Immature natural killer cell (primary cell): ENCODE measurements at places on chromosomes 5 and 9. TPM values are rescaled to one million over a fixed set of nuclear protein-coding genes. Genes with fewer than 3 reads are reported as not detected.

The FYB1 gene
- polyA plus RNA-seq = 80.2 TPM

The TRAF1 gene
- polyA plus RNA-seq = 3.4 TPM

The CCL27 gene
- polyA plus RNA-seq = not detected

The PSAT1 gene
- polyA plus RNA-seq = 7.2 TPM

The GZMA gene
- 3,629 TPM for polyA plus RNA-seq

The NCS1 gene
- 0.26 TPM for polyA plus RNA-seq

The GFPT2 gene
- not detected for polyA plus RNA-seq

The SLC6A7 gene
- not detected for polyA plus RNA-seq

The NMUR2 gene
- not detected for polyA plus RNA-seq

The SOX30 gene
- 0.11 TPM for polyA plus RNA-seq

The TAS2R1 gene
- not detected for polyA plus RNA-seq

The MOB3B gene
- polyA plus RNA-seq = 0.27 TPM

The FBP1 gene
- 25.5 TPM for polyA plus RNA-seq

The SHISAL2B gene
- not detected for polyA plus RNA-seq
